ENCODE measurements at places on chromosomes 16 and 17.

DNA sequence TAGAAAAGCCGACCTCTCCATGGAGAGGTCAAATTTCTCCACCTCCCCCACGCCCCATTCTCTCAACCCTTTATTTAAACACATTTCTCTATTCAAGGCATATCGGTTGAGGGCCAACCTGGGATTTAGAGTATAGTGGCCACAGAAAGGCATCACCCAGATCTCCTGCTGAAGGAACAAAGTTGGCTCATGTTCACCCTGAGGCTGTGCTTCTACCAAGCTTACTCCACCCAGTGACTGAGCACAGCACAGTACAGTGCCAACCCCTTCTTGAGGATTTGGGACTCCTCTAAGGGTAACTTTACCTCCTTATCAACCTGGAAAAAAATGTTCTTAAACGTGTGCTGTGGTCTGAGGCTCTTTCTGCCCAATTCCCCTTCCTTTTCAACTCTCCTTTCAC, 94.0 kb downstream of the CMC2 start:
- no peak for DNase-seq

GRCh38 chr17:34443619-34444469, 80.8 kb upstream of the CCL1 start:
- peak; percentile 4 for DNase-seq

DNA sequence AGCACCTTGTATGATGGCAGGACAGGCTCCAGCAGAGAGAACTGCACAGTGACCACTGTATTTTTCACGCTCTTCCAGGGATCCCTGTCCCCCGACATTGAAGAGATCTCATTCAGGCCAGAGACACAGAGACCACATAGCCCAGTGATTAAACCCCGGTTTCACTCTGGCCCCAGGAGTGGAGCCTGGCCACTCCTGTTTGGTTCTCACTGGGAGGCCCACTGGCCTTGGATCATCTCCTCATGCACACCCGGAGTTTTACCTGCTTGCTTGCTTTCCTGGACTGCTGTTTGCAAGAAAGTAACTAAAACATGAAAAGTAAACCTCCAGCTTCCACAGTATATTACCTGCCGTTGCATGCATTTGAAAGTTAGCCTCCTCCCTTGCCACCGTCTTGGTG, 13.2 kb upstream of the CLEC18C start:
- no peak for DNase-seq

GRCh38 chr17:16513873-16514272, 21.9 kb upstream of the LRRC75A start:
- no peak for DNase-seq

GRCh38 chr16:87951552-87952538, 611 bp downstream of the BANP start:
- peak; percentile 43 for DNase-seq

DNA sequence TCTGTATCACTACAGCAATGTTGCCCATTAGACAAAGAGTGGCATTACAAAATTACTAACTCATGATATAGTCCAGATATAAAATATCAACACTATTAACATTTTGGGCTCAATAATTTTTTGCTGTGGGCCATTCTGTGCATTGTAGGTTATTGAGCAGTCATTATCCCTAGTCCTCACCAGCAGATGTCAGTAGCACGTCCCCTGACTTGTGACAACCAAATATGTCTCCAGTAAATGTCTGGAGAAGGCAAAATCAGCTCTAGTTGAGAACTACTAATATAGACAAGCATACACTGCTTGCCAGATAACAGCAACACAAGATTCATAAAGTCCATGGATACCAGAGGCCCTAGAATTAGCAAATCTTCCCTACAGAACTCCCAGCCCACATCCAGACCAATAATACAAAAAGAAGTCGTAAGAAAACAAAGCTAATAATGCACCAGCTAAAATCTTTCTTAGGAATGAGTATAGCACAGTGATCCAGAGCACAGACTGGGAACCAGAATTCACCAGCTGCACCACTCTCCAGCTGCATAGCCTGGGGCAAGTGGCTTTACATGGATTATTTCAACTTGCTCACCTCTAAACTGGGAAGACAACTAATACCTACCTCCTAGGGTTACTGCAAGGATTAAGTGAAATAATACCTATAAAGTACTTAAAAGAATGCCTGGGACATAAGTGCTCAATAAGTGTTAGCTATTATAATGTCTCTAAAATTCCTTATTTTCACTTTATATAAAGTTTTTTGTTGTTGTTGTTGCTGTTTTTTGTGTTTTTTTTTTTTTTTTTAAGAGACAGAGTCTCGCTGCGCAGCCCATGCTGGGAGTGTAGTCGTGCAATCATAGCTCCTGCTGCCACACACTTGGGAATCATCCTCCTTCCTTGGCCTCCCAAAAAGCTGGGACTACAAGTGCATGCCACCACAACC, 23.7 kb downstream of the HELZ start:
- DNase-seq = no peak

DNA sequence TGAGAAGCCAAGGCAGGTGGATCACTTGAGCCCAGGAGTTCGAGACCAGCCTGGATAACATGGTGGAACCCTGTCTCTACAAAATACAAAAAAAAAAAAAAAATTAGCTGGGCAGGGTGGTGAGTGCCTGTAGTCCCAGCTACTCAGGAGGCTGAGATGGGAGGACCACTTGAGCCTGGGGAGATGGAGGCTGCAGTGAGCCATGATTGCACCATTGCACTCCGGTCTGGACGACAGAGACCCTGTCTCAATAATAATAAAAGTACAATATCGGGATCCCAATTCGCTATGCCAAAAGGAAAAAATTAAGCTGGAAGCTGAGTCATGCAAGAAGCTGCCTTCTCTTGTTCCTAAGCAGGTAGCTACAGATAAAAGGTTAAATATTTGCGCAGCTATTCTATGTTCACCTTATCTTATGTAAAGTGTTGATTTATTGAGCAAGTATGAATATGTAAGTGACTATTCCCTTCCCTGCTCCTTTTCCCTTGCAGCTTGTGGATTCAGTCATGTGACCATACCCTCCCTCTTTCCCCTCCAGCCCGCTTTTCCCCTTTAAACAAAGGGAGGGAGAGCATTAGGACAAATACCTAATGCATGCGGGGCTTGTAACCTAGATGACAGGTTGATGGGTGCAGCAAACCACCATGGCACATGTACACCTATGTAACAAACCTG, 112.0 kb downstream of the LITAF start:
- DNase-seq = no peak

GRCh38 chr17:63930951-63931575, 1.1 kb downstream of the CD79B start:
- DNase-seq = peak; percentile 75

- DNase-seq = no peak
Observed at GRCh38 chr16:86732621-86733295, 154.4 kb downstream of the FOXL1 start.

DNA sequence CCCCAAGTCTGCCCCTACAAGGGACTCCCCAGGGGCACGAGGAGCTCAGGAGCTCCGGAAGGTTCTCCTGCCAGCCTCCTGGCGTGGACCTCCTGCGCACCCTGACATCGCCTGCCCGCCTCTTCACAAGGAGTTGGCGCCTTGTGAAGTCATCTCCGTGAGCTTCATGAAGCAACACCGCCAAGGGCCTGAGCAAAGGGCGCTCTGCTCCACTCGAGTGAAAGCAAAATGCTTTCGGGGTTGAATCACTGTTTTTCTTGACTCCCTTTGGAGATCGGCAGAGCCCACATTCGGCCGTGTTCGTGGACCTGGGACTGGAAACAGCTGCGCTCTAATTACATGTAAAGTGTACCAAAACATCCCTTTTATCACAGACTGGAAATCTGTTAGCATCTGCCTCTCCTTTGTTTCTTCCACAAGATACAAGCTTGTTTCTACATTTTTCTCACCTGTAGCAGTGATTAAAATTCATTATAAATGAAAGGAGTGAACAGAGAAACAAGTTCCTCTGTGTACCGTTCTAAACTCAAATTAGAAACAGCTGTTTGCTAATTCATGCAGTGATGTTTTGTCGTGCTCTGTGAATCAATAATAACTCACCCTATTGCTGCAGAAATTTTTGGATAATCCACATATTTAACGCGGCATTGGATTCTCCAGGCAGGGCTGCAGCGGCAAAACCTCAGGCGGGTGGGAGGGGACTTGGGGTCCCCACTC, 203.3 kb downstream of the ZNF423 start:
- no peak for DNase-seq

- DNase-seq = no peak
Observed at GRCh38 chr16:26688105-26688504, 378.6 kb upstream of the C16orf82 start.

DNA sequence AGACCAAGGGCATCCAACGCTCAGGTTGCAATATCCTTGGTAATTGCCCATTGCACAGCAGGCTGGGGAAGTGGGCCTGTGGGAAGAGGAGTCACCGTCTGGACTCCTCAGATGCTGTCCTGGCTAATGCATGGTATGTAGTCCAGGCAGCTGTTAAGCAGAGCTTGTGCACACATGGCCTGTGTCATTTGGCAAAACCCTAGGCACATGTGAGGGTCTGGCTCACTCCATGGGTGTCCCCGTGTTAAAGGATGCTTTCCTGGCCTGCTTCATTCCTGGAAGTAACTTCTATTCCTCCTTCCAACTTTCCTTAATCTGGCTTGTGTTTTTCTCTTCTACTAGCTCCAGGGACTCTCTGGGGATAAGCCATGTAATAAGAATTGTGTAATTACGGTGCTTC, 378.0 kb upstream of the CA10 start:
- DNase-seq = no peak

- DNase-seq = no peak
Observed at GRCh38 chr16:86766700-86767099, 188.4 kb downstream of the FOXL1 start.

DNA sequence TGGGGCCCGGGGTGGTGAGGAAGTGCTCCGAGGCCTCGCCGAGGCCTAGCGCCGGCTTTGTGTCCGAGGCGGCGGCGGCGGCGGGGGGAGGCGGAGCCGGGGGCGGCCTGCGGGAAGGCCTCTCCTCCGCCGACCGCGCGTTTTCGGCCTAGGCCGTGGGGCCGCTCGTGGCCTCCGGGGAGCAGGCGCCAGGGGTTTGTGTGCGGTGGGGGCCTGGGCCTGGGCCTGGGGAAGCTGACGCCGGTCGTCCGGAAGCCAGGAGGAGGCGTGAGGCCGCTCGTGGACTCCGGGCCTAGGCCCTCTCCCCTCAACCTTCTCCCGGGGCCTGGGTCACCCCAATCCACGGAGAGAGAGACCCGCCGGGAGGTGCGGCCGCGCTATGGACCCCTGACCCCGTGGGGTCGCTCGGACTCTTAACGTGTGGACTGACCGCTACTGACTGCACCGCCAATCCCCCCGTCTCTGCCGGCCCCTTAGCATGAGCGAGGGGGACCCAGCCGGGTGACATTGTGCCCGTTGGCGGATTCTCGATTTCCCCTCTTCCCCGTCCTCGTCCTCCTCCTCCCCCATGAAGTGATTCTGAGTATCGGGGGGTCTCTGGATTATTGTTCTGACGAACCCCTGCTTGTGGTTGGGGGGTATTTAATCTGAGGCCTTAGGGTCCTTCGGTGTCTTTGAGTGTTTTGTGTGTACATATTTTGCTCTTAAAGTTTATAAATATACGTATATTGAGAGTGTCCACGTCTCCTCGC, 660 bp downstream of the RBBP6 start:
- peak; percentile 63 for DNase-seq

DNA sequence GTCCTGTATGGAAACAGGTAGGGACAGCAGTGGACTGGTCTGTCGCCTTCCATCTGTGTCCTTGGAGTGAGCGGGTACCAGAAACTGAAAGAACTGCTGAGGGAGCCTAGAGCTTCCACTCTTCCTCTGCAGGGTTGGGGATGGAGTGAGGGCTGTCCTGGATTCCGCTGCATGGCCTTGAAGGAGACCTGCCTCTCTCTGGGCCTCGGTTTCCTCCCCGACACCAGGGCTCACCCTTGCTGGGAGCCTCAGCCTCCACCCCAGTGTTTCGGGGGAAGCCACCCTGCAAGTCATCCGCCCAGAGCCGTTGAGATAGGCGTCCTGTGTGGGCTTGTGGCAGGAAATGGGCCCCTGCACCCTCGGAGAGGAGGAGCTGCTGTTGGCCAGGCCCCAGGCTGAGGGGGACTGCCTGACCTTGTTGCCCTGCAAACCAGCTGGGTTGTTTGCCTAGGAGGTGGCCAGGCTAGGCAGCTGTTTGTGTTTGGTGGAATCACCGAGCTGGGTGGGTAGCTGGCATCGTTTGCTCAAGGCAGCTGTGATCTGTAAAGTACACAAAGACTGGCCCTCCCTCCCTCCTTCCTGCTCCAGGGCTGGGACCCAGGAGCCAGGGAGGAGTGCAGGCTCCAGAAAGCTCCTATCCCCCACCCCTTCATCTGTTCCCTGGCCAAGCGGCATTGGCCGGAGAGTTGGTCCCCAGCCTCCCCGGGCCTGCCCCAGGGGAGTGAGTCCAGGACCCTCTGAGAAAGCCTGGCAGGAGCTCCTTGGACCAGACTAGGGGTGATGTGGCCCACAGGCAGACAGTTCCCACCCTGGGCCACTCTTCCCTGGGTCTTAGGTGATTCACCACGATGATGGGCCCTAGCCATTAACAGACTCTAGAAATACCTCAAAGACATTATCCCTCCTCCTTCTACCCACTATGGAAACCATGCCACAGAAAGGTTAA, 1.3 kb downstream of the RAB37 start:
- DNase-seq = peak; percentile 77

DNA sequence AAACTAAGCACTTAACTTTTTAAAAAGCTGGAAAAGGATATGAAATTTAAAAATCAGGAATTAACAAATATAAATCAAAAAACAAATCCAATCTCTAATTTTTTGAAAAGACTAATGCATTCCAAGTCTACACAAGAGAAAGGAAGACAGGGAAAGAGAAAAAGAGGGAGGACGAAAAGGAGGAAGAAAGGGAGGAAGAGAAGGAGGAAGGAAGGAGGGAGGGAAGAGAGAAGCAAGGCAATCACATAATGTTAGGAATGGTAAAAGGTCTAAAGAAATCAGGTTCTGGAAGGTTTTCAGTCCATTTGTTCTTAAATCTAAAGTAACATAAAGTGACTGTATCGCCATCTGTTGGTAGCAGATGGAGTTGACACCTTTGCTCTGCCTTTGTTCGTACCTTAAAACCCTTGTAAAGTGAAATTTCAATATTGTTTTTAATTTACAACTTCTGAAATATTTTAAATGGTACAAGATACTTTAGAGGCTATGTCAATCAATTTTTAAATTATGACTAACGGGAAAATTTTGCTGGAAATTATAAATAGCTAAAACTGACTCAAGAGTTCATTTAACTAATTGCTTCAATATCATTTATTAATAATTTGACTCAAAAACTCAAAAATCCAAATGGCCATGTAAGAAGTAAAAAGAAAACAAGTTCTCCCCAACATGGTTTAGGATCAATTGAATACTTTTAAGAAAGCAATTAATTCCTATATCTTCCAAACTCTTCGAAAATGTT, 20.4 kb upstream of the CDYL2 start:
- DNase-seq = peak; percentile 35

Measured in stimulated activated CD4-positive, alpha-beta T cell treated with anti-CD3 and anti-CD28 coated beads, Interleukin-2, amount 100 ng/mL, for 24 hours (primary cell).